T-helper 2 cell (primary cell): ENCODE measurements at places on chromosomes 4 and X.

DNA sequence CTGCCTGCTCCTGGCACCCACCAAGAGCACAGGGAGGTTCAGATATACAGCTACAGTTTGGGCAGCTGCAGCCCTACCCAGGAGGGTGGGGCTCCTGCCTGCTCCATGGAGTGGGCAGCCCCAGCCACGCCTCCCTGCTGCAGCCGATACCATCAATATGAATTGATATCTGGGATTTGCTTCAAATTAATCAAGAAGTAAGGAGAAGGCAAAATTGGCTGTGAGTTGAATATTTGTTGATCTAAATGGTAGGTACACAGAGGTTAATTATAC, 31.2 kb upstream of the ZNF280C start:
- DNase-seq = no peak

GRCh38 chr4:87559090-87559837, 30.1 kb upstream of the SPARCL1 start:
- DNase-seq = peak; percentile 97

GRCh38 chrX:103418811-103419340, 42.5 kb downstream of the BEX3 start:
- no peak for DNase-seq

DNA sequence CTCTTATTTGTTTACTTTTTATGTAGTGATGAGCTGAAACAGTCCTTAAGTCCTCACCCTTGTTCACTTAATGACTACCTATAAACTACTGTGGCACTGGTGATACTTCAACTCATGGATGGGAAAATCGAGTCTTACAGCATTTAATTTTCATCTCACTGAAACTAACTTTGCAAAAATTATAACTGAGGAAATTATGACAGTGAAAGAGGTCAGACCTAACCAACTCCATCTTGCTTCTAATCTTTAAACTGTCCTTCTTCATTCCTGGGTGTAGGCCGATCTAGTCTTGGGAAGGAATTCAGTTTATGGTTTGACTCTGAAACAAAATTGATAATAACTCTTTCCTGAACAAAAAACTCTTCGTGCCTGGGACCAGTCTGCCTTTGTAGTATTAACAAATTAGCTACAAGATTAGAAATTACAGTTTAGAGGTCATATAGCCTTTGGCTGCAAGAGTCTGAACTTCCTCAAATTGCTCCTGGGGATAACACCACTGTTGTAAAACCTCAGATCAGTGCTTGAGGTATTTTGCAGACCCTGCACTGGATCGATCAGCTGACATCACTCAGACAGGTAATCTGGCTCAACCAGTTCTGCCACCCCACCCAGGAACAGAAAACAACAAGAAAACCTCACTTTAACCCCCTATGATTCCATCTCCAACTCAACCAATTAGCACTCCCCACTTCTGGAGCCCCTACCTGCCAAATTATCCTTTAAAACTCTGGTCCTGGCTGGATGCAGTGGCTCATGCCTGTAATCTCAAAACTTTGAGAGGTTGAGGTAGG, 995.7 kb upstream of the PRKX start:
- no peak for DNase-seq

- DNase-seq = no peak
Measured at GRCh38 chr4:141079393-141079930, 53.8 kb downstream of the RNF150 start.

DNA sequence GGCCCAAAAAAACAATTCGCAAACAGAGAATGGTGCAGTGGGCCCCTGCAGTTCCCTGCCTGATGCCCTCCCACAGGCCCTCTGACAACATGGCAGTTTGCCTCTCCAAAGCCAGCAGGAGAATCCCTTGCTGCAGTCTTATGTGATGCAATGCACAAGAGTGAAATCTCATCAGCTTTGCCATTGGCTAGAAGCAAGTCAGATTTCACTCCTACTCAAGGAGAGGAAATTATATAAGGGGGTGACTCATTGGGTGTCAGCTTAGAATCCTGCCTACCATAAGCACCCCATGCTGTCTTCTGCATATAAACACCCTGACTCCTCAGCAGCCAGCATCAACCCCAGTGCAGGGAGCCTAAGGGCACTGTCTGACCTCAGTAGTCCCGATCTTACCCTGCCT, 157.3 kb upstream of the LDB2 start:
- DNase-seq = no peak

DNA sequence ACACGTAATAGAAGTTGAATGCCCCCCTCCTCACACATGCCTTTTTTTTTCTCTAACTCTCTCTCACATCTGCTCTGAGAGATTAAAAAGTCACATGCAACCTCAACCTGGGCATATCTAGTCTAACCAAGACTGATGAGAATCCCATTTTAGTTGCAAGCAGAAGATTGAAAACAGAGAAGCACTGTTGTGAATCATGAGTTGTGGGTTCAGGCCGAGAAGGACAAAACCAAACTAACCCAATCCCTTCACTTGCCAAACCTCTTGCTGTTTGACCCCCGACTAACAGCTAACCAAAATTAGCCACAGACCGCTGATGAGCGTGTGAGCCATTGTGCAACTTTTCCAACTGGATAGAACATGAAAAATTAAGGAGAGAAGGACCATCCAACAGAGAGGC, 31.8 kb downstream of the CXCL1 start:
- no peak for DNase-seq

- DNase-seq = no peak
Measured at GRCh38 chrX:84199688-84200087, 11.7 kb upstream of the RPS6KA6 start.

- DNase-seq = no peak
Measured at GRCh38 chr4:47270201-47270888, 193.2 kb downstream of the COMMD8 start.
